ENCODE measurements at places on chromosomes 6 and 20.

GRCh38 chr6:7454696-7455358 lies 65.2 kb downstream of the RIOK1 start:
- DNase-seq, result no peak

- DNase-seq, result no peak
These were observed 320.3 kb downstream of the RIMS1 start for GRCh38 chr6:72206606-72207005.

DNA sequence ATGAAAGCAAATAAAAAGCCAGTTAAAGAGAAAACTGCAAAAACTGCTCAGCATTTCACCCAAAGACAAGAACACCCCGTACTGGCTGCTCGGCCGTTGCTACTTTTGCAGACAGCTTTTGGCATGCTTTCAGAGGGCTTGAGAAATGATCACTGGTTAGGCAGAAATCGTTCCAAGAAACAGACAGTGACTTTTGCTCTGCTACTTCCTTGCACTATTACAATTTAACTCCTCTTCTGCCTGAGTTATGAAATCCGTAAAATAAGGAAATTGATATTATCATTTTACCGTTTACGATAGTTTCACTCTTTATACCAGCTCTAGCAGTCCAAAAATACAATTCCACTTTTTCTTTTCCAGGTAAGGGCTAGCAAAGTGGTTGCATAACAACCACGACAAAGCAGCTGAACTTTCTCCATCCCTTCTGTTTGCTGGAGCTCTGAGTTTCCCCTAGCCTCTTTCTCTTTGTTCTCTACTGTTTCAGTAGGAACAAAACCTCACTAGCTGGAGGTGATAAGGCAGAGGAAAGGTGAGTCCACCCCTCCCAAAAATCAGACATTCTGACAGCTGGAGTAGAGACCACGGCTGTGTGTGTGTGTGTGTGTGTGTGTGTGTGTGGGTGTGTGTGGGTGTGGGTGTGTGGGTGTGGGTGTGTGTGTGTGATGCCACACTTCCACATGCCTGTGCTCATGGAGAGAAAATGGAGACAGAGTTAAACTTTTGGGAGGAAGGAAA lies 191.8 kb upstream of the RREB1 start:
- DNase-seq, result no peak

GRCh38 chr6:47091886-47092668 lies 49.9 kb upstream of the ADGRF1 start:
- no peak for DNase-seq

GRCh38 chr6:85997206-85997605 lies 354.5 kb upstream of the SYNCRIP start:
- DNase-seq, result no peak

DNA sequence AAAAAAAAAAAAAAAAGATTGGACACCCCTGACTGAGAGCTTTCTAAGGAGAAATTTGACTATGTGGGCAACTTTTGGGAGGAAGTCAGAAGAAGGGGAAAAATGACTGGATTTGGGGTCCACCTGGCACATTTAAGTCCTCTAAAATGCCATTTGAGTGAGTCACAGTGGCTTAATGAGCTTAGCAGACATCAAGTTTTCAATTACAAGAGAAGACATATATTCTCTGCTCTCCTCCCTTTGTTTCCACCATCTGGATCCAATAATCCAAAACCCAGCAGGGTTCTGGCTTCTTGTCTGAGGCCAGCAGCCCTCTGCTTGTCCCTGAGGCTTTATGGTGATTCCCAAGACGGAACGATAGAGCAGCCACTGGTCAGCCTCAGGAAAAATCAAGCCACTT lies 6.9 kb downstream of the PI3 start:
- DNase-seq, result no peak

DNA sequence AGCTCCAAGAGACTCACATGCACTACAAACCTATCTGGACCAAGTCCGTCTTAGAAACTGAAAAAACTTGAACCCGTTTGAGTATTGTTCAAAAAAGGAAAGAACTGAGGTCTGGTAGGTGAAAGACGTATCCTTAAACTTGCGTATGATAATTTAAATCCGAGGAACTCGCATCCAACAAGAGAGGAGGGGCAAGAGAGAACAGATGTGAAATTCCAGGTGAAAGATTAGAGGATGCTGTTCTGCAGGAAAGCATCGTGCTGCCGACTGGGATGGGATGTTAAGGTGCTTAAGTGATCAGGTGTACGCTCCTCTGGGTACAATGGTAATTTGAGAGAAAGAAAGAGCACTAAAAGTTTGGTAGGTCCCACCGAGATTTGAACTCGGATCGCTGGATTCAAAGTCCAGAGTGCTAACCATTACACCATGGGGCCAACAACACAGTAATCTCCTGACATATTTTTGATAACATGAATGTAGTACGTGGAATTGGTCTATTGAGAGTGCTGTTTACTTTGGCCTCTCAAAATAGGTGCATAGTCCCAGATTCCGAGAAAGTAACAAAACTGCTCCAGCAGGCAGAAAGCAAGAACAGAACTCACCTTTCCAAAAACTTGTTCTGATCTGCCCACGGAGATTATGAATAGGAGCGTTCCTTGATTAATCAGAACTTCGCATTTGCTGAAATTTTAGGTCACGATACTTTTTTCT lies 53.5 kb upstream of the BTN3A2 start:
- DNase-seq, result peak; percentile 75

DNA sequence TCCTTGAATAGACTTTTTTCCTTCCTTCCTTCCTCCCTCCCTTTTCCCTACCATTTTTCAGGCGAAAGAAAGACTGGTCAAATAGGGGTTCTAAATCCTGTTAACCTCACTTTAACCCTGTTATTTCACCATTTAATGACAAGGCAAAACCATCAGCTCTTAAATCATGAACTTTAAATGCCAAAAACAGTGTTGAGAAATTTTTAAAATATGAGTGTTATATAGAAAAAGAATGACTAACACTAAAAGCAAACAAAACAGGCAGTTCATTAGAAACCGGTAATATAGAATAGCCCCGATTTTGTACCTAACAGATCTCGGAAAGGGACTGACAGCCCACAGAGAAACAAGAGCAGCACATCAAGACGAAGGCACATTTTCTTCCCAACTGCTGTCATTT lies 57.4 kb upstream of the CEP85L start:
- DNase-seq, result peak; percentile 36

DNA sequence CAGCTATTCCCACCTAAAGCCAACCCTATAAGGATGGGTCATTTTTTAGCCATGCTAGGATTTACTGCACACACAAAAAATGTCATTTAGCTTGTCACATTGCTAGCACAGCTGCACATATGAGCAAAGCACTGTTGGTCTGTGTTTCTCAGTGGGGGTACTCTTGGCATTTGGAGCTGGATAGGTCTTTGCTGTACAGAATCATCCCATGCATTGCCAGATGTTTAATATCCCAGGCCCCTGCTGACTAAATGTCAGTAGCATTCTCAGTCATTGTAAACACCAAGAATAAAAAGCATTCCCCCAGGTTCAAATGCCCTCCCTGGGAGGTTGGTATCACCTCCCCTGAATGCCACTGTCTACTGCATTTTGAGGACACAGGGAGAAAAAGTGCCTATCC lies 14.6 kb upstream of the LTV1 start:
- DNase-seq, result no peak

DNA sequence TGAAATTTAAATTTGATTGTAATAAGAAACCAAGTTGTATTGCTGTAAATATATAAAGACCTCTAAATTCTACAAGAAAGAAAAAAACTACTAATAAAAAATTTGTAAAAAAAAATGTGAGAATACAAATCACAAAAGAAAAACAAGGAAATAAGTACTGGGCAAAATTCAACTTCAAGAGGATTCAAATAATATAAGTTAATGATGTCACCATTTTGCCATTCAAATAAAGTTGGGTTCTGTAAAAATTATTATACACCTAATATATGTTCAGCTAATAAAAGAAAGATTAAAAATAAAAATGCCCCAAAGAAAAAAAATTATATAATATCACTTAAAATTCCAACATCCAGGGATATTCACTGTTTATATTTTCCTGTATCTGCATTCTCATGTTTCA lies 47.0 kb upstream of the BMP5 start:
- no peak for DNase-seq

GRCh38 chr6:82330171-82330804 lies 33.3 kb upstream of the TPBG start:
- DNase-seq, result no peak

- DNase-seq, result no peak
These were observed 91.6 kb upstream of the TAB2 start for GRCh38 chr6:149225946-149226345.

DNA sequence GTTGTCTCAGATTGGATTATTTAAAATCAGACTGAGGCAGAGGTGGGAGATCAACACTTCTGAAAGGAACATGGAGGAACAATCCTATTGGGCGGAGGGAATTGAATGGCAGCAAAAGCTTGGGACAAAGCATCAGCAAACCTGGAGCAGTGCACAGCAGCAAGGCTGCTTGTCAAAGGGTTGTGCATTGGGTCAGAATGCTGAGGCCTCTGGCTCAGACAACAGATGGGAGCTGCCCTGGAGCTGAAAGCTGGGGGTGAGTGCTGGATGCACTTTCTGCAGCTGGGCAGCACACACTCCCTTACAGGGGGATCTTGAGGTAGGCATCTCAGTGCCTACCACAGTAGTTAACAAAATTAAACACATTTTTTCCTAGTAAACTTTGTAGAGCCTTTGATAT lies 634.4 kb upstream of the MMS22L start:
- DNase-seq, result no peak

GRCh38 chr6:97586344-97586743 lies 303.3 kb upstream of the MMS22L start:
- DNase-seq, result no peak

DNA sequence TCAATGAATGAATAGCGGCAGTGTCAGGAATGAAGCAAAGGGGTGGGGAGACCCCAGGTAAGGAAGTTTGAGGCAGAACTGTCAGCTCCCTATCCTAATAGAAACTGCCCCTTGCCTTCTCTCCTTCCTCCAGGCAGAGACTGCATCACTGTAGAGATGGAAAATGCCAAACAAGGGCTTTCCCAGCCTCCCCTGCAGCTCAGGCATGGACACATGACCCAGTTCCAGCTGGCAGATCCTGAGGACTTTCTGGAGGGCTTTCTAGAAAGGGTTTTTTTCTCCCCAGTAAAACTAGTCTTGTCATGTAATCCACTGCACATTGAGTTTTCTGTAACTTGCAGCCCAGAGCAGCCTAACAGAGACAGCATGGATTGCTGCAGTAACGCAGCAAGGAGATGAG lies 17.9 kb upstream of the PNPLA1 start:
- DNase-seq, result no peak

- no peak for DNase-seq
These were observed 476.2 kb downstream of the ADGRB3 start for GRCh38 chr6:69111301-69111700.

DNA sequence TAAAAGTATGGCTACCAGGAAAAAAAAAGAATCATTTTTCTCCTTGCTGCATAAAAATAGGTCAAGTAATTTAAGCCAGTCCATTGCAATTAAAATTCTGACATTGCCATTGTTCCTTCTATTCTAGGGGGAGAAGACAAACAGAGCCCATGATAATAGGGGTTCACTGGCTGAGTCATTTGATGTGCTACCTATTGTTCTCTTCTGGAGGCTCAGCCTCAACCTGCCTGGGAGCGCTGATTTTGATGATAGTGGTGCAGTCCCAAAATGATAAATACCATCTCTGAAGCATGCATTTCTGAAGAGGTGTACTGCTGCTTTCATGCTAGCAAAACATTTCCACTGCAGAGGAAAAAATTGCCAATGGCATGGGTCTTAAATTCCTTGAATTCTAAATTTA lies 5.8 kb downstream of the CITED2 start:
- no peak for DNase-seq

GRCh38 chr6:18562726-18563125 lies 175.6 kb downstream of the RNF144B start:
- no peak for DNase-seq

GRCh38 chr20:24492031-24492607 lies 22.7 kb downstream of the SYNDIG1 start:
- DNase-seq, result no peak

- DNase-seq, result peak; percentile 97
These were observed at the start of gene KIZ for GRCh38 chr20:21125849-21126580. Gene KIZ, plus strand, starts transcription at chr20:21126082. Its CDS starts 34 bp downstream, at chr20:21126116.

GRCh38 chr6:143603455-143603854 lies 74.3 kb upstream of the PHACTR2 start:
- DNase-seq, result no peak

- no peak for DNase-seq
These were observed 67.3 kb downstream of the PPP1R3G start for GRCh38 chr6:5152460-5152859.

DNA sequence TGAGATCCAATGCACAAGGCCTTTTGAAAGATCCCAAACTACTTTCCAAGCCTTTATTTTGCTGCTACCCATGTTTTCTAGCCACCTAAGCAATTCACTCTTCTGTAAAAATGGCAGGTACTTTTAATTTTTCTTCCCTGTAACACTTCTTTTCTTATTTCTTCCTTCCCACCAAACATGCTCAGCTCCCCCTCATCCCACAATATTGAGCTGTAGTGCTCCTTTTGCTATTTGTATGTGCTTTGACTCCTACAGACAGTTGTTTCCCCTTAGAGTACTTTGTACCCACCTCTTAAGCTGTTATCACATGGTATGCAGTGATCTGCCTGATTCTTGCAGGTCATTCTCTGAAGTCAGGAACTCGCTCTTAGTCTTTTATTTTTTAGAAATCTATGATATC lies 49.3 kb downstream of the QKI start:
- no peak for DNase-seq

DNA sequence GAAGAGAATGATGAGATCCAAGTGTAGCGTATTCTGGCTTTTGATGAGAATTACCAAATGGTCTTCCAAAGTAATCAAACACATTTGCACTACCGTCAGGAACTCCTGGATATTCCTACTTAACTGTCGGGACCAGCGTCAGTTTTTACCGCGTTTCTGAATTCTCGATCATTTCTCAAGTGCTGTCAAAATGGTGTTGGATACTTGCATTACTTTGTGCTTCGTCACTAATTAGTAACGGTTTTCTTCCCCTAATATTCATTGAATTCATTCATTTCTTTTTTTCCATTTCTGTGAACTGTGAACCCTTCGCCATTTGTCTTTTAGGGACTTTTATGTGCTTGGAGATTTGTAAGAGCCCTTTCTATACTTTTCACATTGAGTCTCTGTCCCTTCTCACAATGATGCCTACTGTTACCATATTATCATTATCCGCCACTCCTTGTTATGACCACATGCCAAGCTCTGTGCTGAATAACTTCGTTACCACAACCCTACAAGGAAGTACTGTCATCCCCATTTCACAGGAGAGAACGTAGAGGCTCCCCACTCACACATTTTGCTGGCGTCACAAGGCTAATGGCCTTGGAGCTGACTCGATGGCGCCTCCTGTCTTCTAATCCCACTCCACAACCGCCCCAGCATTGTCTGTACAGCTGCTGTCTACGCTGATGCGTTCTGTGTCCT lies 74.2 kb upstream of the QKI start:
- no peak for DNase-seq

DNA sequence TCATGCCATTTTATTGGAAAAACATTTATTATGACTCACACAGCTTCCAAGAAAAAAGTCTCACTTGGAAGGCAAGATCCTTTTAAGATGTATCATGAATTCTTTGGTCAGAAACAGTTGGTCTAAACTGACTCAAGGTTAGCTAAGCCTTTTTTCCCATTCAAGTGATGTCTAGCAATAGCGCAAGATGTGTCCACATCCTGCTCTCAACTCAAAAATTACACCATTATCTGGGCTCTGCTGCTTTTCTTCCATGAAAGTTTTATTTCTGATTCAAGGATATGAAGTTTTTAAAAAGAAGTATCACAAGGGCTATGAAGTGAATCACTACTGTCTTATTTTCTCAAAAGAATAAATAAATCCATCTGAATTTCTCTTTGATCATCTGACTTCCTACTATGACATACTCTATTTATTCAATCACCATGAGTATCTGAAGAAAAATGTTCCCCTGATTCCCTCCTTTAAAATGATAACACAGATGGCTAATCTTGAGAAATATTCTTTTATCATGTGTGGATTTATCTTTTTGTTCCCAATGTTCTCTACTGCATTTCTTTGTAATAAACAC lies 139.2 kb downstream of the AHI1 start:
- no peak for DNase-seq

Measured in CD4-positive, alpha-beta T cell treated with Interleukin-15 for 4 hours (primary cell).